ENCODE measurements at places on chromosomes 5 and 9.

DNA sequence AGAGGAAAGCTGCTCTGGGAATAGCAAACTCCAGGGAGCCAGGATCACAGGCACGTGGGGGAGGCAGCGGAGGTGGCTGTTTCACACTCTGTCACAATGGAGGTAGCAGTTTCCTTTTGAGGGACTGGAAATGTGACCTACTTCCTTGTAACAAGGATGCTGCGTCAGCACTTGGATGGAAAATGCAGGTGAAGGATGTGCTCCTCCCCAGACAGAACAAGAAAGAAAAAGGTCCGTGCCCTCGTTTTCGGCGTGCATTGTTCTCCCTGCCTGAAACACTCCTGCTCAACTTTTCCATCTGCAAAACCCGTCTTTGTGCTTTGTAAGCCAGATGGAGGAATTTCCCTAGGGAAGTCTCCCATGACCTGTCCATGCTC lies 55.1 kb upstream of the SH3PXD2B start:
- no peak for DNase-seq

- no peak for DNase-seq
These were observed 10.0 kb downstream of the FANCC start for GRCh38 chr9:95307538-95307937.

- no peak for DNase-seq
These were observed 343.5 kb downstream of the PLK2 start for GRCh38 chr5:58116346-58116745.

DNA sequence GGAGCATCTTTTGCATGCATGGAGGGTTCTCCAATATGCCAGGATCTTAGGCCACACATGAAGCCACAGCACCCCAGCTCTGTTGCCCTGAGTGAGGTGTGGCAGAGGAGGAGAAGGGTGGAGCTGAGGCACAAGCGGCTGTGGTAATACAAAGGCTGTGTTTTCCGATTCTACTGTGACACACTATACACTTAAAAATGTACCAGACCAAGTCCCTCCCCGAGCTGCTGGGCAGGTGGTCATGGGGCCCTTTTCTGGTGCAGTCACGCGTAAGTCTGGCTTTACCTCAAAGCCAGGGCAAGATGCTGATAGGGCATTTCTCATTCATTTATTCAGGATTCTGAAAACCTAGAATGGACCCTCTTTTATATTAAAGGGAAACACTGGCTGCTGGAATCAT lies 3.7 kb downstream of the ADGRV1 start:
- DNase-seq, result no peak

- no peak for DNase-seq
These were observed 55.3 kb upstream of the SPATA31E1 start for GRCh38 chr9:87827341-87827740.

GRCh38 chr5:79707535-79707934 lies 17.9 kb downstream of the CMYA5 start:
- no peak for DNase-seq

DNA sequence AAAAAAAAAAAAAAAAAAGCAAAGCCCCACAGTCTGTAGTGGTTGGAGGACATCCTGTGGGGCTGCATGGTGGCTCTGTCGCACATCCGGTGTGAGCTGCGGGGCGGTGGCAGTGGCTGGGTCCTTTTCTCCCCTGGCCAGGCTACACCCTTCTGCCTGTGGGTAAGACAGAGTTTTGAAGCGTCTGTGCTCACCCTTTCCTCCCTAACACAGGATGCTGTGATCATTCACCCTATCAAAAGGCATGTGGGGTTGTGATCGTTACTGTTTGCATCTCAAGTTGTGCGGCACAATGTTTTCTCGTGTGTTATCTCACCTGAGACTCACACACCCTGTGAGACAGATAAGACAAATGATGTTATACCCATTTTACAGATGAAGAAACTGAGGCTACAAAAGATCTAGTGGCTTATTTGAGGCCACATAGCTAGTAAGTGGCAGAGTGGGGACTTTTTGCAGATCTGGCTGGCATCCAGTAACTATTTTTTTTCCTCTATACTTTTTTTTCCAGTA lies 17.5 kb downstream of the IRF1 start:
- no peak for DNase-seq

GRCh38 chr5:155167736-155168135 lies 154.2 kb downstream of the KIF4B start:
- no peak for DNase-seq

DNA sequence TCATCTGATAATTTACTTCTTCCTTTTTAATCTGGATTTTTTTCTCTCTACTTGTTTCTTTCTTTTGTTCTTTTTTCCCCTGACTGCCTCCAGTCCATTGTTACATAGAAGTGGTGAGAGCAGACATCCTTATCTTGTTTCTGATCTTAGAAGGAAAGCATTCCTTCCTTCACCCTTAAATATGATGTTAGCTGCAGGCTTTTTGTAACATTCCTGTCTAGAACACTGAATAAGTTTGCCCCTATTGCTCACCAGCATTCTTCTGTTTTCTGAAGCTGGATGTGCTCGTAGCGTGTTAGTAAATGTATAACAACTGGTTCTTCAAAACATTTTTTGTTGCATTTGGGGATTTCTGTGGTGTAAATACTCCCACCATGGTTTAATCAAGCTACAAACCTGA lies 136.7 kb upstream of the NFIL3 start:
- no peak for DNase-seq

- DNase-seq, result no peak
These were observed 40.8 kb downstream of the SHC3 start for GRCh38 chr9:89137542-89138462.

DNA sequence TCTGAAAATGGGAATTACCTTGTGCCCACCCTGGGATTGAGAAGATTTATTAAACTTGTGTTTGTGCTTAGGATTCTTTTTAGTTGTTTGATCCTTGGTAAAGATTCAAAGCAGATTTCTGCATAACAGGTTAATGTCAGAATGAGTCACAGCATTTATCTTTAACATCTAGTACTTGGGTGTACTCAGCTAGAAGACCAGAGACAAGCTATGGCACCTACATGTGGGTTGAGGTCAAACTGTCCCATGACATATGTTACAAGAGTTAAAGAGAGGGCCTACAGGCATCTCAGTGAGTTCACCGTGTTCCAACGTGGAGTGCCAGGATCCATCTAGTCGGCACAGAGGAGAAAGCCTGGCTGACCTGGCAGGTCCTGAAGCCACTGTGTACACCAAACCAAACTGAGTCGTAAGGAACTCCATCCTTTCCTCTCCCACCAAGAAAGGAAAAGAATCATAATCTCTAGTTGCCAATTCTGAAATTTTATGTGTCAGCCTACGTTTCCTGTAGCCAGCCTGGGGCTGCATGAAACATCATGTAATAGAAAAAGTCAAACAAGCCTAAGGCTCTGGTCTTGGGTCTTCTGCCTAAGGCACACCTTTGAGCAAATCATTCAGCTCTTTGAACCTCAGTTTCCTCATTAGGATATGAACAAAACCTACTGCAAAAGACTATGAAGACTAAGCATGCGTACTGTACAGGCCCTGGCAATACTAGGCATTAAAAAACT lies 73.7 kb downstream of the RCL1 start:
- DNase-seq, result no peak

DNA sequence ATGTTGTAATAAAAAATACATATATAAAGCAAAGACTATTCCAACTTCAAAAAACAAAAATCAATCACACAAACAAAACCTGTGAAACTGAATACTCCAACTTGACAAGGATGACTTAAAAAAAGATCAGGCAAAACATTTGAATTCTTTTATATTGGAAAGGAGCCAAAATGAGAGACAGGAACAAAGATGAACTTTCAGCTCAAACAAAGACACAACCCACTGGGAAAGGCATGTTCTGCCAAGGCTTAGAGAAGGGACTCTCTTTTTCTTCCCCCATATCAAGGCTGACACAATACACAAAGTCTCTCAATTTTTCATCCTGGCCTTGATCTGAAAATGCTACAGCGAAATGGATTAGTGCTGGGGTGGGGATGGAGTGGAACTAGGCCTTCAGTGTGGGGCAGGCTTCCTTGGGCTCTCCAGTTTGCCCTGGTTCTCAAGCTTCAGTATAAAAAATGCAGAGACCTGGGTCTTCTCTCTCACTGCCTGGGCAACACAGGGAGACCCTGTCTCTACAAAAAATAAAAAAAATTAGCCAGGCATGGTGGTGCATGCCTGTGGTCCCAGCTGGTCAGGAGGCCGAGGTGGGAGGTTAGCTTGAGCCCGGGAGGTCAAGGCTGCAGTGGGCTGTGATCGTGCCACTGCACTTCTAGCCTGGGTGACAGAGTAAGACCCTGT lies 11.6 kb upstream of the FAM169A start:
- DNase-seq, result no peak

DNA sequence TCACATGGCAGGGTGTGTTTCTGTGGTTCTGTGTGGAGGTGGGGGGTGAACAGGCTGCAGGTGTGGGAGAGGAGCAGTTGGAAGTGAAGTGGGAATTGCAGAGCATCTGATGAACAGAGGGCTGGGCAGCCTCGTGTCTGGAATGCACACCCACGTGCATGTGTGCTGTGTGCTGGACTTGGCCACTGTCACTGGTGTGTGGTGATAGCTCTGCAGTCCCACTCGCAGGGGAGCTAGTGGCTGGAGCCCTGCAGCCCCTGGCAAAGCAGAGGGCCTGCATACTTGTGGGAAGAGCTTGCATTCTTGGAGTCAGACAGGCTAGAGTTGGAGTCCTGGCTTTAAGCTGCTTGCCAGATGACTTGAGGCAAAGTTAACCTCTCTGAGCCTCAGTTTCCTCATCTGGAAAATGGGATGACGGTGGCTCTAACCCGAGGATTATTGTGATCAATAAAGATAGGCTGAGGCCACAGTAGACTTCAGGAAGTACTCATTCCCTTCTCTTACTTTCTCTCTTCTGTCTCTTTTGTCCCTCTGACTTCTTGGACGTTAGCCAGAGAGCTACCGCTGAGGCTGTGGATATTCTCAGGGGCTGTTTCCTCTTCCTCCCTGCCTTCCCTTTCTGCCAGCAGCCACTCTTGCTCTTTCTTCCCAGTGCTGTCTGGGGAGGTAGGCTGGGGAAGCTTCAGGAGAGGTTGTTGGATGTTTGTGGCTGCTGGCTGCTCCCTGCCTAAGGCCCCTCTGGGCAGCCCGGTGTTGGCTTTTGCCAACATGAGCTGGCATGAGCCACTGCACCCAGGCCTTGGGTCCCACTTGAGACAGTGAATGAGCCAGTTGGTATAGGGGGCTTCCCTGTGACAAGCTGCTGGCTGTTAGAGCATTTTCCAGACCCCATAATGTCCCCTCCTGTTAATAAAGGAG lies 18.3 kb downstream of the PSAT1 start:
- DNase-seq, result no peak

DNA sequence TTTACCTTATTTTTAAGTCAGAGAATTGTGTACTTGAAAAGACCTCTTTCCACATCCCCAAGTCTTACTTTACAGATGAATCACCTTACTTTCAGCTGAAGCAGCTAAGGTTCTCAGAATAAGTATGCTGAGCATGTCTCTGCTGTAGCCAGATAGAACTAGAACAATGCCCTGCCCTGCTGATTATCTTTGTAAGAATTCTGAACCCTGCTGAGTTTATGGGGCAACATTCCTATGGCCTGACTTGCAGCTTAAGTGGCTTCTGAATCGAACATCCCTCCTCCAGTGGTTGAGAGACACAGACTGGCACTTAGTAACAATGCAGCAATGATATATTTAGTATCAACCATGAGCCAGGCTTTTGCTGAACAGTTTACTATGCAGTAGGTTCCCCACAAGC lies 592.0 kb upstream of the WWC1 start:
- no peak for DNase-seq

DNA sequence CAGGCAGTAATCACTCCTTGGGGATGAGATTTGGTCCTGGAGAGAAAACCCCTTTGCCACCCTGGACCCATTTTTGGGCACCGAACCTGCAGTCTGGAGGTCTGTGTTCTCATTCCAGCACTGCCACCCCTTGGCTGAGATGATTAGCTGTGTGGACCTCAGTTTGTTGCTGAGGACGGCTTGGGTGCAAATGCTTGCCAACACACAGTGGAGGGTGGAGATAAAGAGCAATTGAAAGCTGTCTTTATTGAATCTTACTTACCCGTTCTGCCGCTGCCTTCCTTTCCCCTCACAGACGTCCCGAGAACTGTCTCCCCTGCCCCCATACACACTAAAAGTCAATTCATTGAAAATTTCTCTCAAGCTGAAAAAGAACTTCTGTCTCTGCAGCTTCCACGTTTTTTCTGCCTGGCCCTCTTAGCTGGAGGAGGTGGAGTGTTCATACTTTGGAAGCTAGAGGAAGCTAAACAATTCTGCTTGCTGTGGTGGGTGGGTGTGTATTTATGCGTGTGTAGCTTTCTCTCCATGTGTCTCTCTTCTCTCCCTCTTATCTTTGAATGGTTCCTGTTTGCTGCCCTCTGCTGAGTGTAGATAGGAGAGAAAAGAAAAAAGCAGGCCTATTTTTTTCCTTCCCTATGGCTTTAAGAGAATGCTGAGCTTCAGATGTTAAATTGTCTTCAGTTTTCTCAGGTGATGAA lies 6.6 kb downstream of the GALNT10 start:
- DNase-seq, result no peak

- peak; percentile 3 for DNase-seq
These were observed 970.0 kb downstream of the MAT2B start for GRCh38 chr5:164475339-164475977.

GRCh38 chr5:154690488-154690887 lies 64.7 kb upstream of the LARP1 start:
- no peak for DNase-seq

- DNase-seq, result no peak
These were observed 267.3 kb downstream of the IRX1 start for GRCh38 chr5:3862906-3863305.

DNA sequence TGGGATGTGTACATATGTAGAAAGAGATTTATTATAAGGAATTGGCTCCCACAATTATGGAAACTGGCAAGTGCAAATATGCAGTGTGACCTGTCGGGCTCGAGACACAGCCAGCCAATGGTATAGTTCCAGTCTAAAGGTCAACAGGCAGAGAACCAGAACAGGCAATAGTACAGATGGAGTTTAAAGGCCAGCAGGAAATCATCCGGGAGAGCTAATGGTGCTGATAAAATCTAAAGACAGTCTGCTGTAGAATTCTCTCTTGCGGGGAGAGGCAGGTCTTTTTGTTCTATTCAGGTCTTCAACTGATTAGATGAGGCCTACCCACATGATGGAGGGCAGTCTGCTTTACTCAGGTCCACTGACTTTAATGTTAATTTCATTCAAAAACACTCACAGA lies 21.8 kb downstream of the ANKRD31 start:
- no peak for DNase-seq

GRCh38 chr9:17081351-17081750 lies 53.5 kb upstream of the CNTLN start:
- DNase-seq, result no peak

DNA sequence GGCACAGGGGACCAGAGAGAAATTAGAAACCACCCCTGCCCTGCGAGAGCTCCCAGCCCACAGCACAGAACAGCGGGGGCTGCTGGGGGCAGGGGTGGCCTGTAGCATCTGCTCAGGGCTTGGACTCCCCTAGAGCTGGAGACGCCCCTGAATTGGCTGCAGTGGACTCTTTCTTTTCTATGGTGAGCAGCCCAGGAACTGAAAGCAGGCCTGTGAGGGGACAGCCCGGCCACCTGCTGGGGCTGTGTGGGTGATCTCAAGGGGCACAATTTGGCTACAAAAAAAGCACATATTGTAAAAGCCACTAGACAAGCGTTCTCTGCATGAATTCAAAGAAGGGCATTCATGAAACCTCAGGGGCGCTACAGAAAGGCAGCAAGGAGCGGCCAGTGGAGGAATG lies 57.5 kb upstream of the ICE1 start:
- no peak for DNase-seq
